DMS153 (cell line): ENCODE measurements at places on chromosomes 11 and 22.

- DNase-seq, result no peak
Observed at GRCh38 chr11:69878927-69879728, 59.9 kb upstream of the FGF3 start.

DNA sequence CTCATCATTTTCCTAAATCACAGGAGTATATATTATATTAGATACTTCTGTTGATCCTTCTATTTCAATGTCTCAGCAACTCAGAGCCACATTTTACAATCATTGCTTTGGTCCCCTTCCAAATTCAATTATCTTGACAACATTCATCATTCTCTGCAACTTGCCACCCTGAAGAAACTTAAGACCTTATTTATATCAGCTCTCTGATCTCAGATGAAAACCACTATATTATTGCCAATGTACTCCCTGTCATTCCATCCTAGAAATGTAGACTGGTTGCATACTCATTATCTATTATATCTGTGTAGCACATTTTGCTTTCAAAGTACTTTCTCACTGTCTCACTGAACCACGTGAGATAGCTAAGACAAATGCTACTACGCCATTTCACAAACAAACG lies 379.3 kb downstream of the DLG2 start:
- no peak for DNase-seq

DNA sequence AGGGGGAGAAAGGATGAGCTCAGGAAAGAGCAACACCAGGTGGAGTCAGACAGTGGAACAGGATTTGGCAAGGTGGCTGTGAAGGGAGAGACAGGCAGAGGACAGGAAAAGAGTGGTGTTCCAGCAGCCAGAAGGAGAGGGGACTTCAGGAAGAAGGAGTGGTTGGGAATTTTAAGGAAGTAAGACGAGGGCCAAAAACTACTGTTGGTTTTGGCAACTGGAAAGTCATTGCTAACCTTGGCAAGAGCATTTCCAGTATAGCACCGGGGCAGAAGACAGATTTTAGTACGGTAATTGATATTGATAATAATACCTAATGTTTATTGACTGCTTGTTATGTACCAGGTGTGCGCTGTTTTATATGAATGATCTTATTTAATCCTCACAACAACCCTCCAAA lies 15.4 kb upstream of the DDX6 start:
- DNase-seq, result no peak

- DNase-seq, result no peak
Observed at GRCh38 chr22:46001046-46001425, 24.1 kb upstream of the WNT7B start.

DNA sequence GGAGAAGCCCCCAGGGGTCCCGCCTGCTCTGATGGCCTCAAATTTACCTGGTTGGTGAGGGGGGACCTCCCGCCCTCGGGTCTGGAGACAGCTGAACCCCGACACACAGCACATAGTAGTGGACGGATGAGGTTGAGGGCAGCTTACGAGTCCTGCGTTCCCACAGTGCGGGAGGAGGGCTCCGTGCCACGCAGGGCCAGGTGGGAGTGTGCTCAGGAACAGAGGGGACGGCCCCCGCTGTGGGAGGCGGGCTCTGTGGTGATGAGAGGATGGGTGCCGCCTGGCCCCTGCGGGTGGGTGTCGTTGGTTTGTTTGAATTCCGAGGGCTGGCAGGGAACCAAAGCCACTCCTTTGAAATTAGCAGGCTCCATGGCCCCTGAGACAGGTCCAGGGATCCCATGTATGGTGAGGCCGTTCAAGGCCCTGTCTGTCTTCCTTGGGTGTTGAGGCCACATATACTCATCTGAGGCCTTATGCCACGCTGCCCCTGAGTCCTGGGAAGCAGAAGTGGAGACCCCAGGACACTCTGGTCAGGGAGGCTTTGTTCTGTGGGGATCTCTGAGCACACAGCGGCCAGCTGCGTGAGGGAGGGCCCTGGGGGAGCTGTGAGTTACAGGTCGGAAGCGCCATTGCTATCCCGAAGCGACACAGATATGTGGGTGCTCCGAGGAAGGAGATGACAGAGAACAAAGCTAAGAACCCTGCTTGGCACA lies 21.9 kb downstream of the NADSYN1 start:
- DNase-seq, result no peak

- DNase-seq, result no peak
Observed at GRCh38 chr22:39739338-39740027, 154.1 kb downstream of the ENTHD1 start.

- DNase-seq, result no peak
Observed at GRCh38 chr22:31776231-31776630, 22.4 kb downstream of the DEPDC5 start.

GRCh38 chr11:23732026-23732425 lies 764.8 kb upstream of the LUZP2 start:
- no peak for DNase-seq

GRCh38 chr11:85195934-85196333 lies 431.2 kb downstream of the DLG2 start:
- no peak for DNase-seq

GRCh38 chr22:46051646-46052045 lies 74.7 kb upstream of the WNT7B start:
- no peak for DNase-seq
